Thoracic aorta (tissue), 2 donors: ENCODE measurements at places on chromosomes 2 and 18. TPM values are rescaled to one million over a fixed set of nuclear protein-coding genes. Genes with fewer than 3 reads are reported as not detected.

DNA sequence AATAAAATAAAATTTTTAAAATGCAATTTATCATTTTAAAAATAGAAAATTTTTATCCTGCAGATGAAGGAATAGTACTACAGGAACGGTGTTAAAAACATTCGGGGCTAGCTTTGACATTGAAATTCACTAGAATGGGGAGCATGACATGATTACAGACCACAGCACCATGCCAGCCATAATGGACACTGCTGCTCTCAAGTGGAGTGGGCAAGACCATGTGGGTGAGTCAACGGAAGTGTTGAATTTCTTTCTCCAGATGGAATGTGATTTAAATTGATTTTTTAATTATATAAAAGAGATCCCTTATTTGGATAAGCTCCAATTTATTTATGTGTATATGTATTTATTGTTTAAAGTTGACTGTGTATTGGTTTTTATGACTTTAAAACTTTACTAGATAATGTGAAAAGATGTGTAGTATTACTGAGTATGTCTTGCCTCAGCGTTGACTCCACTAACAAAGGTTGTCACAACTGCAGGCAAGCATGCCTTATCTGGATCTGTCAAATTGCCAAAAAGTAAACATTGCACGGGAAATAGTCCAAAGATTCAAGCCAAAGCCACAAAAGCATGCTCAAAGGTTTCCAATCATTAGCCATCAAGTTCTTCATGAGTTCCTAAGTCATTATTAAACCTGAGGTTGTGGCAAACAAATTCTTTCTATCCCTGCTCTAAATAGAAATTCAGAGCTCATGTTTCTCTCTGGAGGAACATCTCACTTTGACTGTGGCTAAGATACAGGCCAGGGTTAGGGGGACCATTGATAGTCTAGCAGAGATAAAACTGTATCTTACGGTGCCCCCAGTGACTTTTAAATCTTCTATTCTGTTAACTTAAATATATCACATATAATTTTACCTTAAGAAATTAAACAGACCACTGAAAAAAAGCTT, 536.9 kb downstream of the TMX3 start:
- no peaks in the 10 kb centered on the region for H3K36me3 ChIP-seq
- no peaks in the 10 kb centered on the region for H3K27me3 ChIP-seq
- no peaks in the 10 kb centered on the region for H3K4me1 ChIP-seq
- no peak overlapping the region for H3K4me3 ChIP-seq

The SP140 gene
- 8.5 TPM for total RNA-seq

- peaks cover 19% of the 10 kb centered on the region for H3K4me1 ChIP-seq
- H3K27me3 ChIP-seq: no peaks in the 10 kb centered on the region
- H3K4me3 ChIP-seq: peak overlapping the region; percentile 93
- H3K36me3 ChIP-seq: no peaks in the 10 kb centered on the region
- H3K27ac ChIP-seq: peak overlapping the region; percentile 88
Measured at GRCh38 chr2:113755835-113756354, 547 bp downstream of the SLC35F5 start.

GRCh38 chr18:45517181-45517741, 98.0 kb upstream of the SLC14A2 start:
- no peaks in the 10 kb centered on the region for H3K27me3 ChIP-seq
- DNase-seq: peak; percentile 38
- peak overlapping the region; percentile 88 for H3K27ac ChIP-seq
- H3K4me3 ChIP-seq: peak overlapping the region; percentile 27
- H3K36me3 ChIP-seq: no peaks in the 10 kb centered on the region
- H3K4me1 ChIP-seq: peaks cover 71% of the 10 kb centered on the region

- H3K4me1 ChIP-seq: no peaks in the 10 kb centered on the region
- no peaks in the 10 kb centered on the region for H3K27me3 ChIP-seq
- DNase-seq: no peak
- no peak overlapping the region for H3K4me3 ChIP-seq
- H3K27ac ChIP-seq: no peak overlapping the region
Measured at GRCh38 chr2:201194097-201194496, 11.2 kb downstream of the CASP10 start.

The CRYGC gene
- total RNA-seq: not detected

The TUBB8B gene
- not detected for total RNA-seq

The CYP27C1 gene
- not detected for total RNA-seq

The MCFD2 gene
- total RNA-seq: 79.9 TPM

GRCh38 chr2:8212239-8212638, 469.6 kb upstream of the ID2 start:
- DNase-seq: no peak
- H3K27me3 ChIP-seq: no peaks in the 10 kb centered on the region
- no peak overlapping the region for H3K4me3 ChIP-seq

- H3K27me3 ChIP-seq: no peaks in the 10 kb centered on the region
- DNase-seq: no peak
- peaks cover 9% of the 10 kb centered on the region for H3K4me1 ChIP-seq
- H3K4me3 ChIP-seq: peak overlapping the region; percentile 30
- no peaks in the 10 kb centered on the region for H3K36me3 ChIP-seq
- no peak overlapping the region for H3K27ac ChIP-seq
Measured at GRCh38 chr2:39683022-39683699, 17.4 kb downstream of the TMEM178A start.

DNA sequence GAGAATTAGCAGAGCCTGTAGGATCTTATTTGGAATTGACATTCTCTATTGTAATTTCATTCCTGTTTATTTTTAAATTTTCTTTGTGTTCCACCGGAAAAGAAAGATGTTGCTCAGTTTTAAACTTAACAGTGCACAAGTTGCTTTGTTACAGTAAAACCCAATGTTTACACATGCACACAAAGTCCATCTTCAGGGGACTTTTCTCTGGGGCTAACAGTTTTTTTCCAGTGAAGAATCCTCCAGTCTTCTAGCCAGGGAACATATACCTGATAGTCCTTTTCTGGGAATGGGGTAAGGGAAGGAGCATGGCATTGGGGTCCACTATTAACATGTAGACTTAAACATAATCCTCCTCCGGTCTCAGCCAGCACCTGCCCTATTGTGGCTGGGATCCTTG, 25.2 kb upstream of the MRPL33 start:
- DNase-seq: no peak
- H3K4me3 ChIP-seq: no peak overlapping the region
- H3K36me3 ChIP-seq: no peaks in the 10 kb centered on the region

The IL18RAP gene
- 1.4 TPM for total RNA-seq

The RFX8 gene
- 0.85 TPM for total RNA-seq

The RAMP1 gene
- 246 TPM for total RNA-seq

DNA sequence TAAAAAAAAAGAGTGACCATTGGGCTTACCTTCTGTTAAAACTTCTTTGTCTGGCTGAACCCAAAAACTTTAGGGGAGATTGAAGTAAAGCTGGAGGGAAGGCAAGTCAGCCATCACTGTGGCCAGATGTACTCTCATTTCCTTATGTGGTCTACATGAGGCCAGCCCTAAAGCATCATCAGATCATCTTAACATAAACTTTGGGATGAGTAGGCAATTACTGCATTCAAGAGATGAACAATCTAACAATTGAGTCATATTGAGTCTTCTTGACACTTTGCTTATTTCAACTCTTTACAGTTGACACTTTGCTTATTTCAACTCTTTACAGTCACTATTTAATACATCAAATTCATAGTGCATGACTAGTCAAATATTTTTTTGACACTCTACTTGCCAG, 155.6 kb downstream of the QPCT start:
- H3K27ac ChIP-seq: no peak overlapping the region
- no peaks in the 10 kb centered on the region for H3K36me3 ChIP-seq
- H3K4me1 ChIP-seq: no peaks in the 10 kb centered on the region

The RGPD3 gene
- total RNA-seq: 1.1 TPM

- H3K36me3 ChIP-seq: no peaks in the 10 kb centered on the region
- H3K4me1 ChIP-seq: no peaks in the 10 kb centered on the region
- no peak for DNase-seq
- no peak overlapping the region for H3K27ac ChIP-seq
- H3K27me3 ChIP-seq: no peaks in the 10 kb centered on the region
- H3K4me3 ChIP-seq: no peak overlapping the region
Measured at GRCh38 chr2:46246790-46247189, 50.4 kb upstream of the EPAS1 start.

- H3K27me3 ChIP-seq: no peaks in the 10 kb centered on the region
- no peaks in the 10 kb centered on the region for H3K36me3 ChIP-seq
- H3K27ac ChIP-seq: peak overlapping the region; percentile 94
- peaks cover 15% of the 10 kb centered on the region for H3K4me1 ChIP-seq
Measured at GRCh38 chr2:38375696-38376345, 1.3 kb downstream of the ATL2 start.

GRCh38 chr2:10678225-10678624, 11.6 kb downstream of the NOL10 start:
- H3K27ac ChIP-seq: no peak overlapping the region
- H3K27me3 ChIP-seq: no peaks in the 10 kb centered on the region
- peaks cover 8% of the 10 kb centered on the region for H3K36me3 ChIP-seq

DNA sequence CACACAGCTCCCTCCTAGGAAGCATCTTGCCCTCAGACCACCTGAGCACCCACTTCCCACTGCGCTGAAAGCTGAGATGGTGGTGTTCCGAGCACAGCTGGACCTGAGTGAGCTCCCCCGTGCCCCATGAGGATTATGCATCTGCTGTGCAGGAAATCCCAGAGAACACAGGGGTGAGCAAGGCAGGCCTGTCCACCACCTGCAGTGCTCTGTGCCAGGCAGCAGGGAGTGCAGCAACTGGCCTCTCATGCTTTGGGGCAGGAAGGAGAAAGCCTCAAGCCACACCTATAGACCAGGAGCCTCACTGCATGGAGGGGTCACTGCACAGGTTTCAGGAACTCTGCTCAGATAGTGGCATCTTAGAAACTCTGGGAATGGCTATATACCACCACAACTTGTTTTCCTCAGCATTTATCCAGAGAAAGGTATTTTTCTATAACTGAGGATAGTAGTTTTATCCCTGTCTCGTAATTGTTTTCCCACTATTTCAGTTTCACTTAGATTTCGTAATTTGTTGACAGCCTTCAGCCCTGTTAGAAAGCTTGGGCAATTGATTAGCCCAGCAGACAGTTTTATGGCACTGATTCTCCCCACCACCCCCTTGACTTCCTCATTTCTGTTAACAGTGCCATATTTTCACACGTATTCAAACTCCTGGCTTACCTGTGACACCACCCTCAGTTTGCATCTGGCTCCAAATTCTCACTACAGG, 144.3 kb upstream of the DAPL1 start:
- no peak overlapping the region for H3K27ac ChIP-seq
- DNase-seq: no peak
- H3K4me1 ChIP-seq: no peaks in the 10 kb centered on the region
- no peaks in the 10 kb centered on the region for H3K36me3 ChIP-seq

- no peaks in the 10 kb centered on the region for H3K36me3 ChIP-seq
- no peaks in the 10 kb centered on the region for H3K4me1 ChIP-seq
- H3K27ac ChIP-seq: no peak overlapping the region
Measured at GRCh38 chr2:120421126-120421829, 75.3 kb downstream of the INHBB start.

The TBR1 gene
- not detected for total RNA-seq

DNA sequence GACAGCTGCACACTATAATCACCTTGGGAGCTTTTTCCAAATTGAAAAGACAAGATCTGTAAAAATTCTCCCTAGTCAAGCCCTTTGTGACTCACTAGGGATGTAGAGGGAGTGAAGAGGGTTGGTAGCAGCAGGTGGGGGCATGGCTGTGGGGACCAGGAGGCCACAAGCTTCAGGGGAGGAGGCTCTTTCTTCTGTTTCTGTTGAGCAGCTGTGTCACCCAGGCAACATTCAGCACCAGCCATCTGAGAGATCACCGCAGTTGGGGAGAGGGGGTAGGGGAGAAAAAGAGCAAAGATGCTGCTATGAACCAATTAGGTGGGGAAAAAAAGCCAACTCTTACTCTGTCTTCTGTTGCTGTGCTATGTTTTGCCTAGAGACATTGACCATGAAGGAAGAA, 352.3 kb upstream of the MEIS1 start:
- H3K36me3 ChIP-seq: no peaks in the 10 kb centered on the region
- H3K4me1 ChIP-seq: no peaks in the 10 kb centered on the region
- no peak for DNase-seq
- H3K4me3 ChIP-seq: no peak overlapping the region
- no peak overlapping the region for H3K27ac ChIP-seq

DNA sequence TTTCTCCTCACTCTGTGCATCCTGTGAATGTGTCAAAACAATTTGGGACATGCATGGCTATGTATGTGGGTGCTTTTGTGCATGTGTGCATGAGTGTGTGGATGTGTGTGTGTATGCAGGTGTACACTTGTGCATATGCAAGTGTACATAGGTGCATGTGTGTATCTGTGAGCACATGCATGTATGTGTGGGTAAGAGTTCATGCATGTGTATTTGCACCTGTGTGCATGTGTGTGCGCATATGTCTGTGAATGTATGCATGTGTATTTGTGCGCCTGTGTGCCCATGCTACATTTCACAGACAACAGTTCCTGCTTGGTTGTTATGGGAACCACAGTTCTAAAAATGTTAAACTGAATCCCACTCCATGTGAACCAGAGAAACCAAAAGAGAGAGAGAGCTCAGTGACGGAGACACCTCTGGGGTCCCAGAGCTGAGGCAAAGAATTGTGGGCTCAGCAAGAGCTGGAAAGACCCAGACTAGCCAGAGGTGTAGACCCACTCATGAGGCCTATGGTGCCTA, 1.9 kb upstream of the FBXO41 start:
- H3K4me1 ChIP-seq: no peaks in the 10 kb centered on the region
- H3K27me3 ChIP-seq: no peaks in the 10 kb centered on the region
- no peaks in the 10 kb centered on the region for H3K36me3 ChIP-seq
- no peak overlapping the region for H3K27ac ChIP-seq
- no peak overlapping the region for H3K4me3 ChIP-seq

- peaks cover 22% of the 10 kb centered on the region for H3K4me1 ChIP-seq
- peak overlapping the region; percentile 19 for H3K4me3 ChIP-seq
- peak overlapping the region; percentile 85 for H3K27ac ChIP-seq
- DNase-seq: peak; percentile 59
- H3K36me3 ChIP-seq: no peaks in the 10 kb centered on the region
Measured at GRCh38 chr2:12320991-12321641, 395.6 kb upstream of the TRIB2 start.

DNA sequence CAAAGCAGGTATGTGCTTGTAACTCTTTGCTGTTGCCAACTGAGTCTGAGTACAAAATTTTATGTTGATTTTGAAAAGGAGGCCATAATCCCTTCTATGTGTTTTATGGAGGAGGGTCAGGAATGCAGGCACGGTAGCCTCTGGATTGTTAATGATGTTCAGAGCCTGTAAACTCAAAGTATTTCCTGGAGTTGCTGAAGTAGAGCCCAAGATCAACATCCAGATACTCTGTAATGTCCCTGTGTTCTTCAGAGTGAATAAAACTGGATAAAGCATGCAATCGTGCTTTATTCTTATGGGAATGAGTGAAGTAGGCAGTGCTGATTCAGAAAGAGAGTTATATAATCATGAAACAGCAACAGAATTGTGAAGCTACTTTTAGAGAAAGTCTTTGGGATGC, 61.8 kb upstream of the CHRNA1 start:
- no peak overlapping the region for H3K27ac ChIP-seq
- H3K4me3 ChIP-seq: no peak overlapping the region
- H3K4me1 ChIP-seq: peaks cover 24% of the 10 kb centered on the region
- no peaks in the 10 kb centered on the region for H3K27me3 ChIP-seq

The RAB27B gene
- 0.95 TPM for total RNA-seq

GRCh38 chr2:215693999-215694580, 258.2 kb upstream of the FN1 start:
- H3K4me3 ChIP-seq: no peak overlapping the region
- no peaks in the 10 kb centered on the region for H3K36me3 ChIP-seq
- H3K4me1 ChIP-seq: peaks cover 37% of the 10 kb centered on the region
- H3K27me3 ChIP-seq: no peaks in the 10 kb centered on the region
- peak overlapping the region; percentile 79 for H3K27ac ChIP-seq

The NOL4 gene
- not detected for total RNA-seq

The CFAP65 gene
- not detected for total RNA-seq

GRCh38 chr2:141728142-141728541, 402.7 kb downstream of the LRP1B start:
- H3K27ac ChIP-seq: no peak overlapping the region
- H3K27me3 ChIP-seq: no peaks in the 10 kb centered on the region
- H3K36me3 ChIP-seq: no peaks in the 10 kb centered on the region
- H3K4me3 ChIP-seq: no peak overlapping the region
- no peak for DNase-seq

The HOXD8 gene
- 11.2 TPM for total RNA-seq
